ENCODE measurements at places on chromosomes 7 and 10.

- no peak for DNase-seq
Measured at GRCh38 chr7:159113056-159113455, 31.6 kb downstream of the VIPR2 start.

- no peak for DNase-seq
Measured at GRCh38 chr10:93600446-93601145, 439 bp downstream of the RBP4 start.

DNA sequence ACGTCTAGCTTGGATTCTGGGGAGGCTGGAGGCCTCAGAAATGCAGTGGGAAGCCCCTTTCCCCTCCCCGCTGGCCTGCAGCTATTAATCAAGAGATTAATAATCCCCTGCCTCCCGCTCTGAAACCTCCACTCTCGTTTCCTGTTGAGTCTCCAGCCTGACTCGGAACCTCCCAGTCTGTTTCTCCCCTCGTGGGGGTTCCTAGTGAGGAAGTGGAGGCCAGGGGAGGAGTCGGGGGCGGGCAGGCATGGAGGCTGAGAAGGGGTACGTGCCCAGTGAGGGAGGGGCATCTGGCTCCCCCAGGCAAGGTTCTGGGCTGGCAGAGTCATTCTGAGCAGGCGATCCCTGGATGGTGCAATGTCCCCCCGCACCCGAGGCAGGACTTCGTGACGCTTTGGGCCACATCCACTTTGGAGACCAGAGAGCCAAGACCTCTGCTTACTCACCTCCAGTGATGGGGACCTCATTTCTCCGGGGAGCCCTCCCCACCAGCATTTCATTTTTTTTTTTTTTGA lies 73.6 kb downstream of the COL26A1 start:
- no peak for DNase-seq

GRCh38 chr10:13632440-13632839 lies 45.7 kb downstream of the PRPF18 start:
- DNase-seq: no peak

DNA sequence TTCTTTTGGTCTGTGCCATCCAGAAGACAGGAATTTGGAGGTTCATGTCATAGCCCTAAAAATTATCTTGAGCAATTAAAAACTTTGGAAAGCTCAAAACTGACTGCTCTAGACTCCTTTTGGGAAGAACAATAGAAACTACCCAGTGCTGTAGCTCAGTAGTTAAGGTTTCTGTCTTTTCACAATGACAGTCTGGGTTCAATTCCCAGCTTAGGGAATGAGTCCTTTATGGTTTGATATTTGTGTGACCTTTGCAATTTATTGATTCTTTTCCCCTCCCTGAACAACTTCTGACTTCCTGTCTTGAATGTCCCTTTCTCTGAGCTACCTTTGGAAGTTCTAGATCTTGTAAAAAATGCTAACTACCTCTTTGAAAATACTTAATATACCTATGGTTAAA lies 603.3 kb upstream of the IGFBP3 start:
- no peak for DNase-seq

DNA sequence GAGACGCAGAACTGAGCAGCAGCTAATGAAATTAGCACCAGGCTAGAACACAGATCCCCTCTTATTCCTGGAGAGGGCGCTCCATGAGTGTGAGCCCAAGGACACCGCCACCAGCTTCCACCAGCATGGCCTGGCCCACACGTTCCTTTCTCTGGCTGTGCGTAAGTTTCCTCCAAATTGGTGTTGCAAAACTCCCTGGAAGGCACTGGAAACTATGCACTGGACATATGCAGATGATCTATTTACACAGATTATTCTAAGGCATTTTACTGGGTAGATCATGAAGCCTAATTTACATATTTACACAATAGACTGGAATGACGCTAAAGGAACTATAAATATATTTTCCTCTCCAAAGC lies 455.6 kb upstream of the FOXK1 start:
- DNase-seq: no peak

- no peak for DNase-seq
Measured at GRCh38 chr7:40403703-40404476, 269.1 kb downstream of the SUGCT start.

DNA sequence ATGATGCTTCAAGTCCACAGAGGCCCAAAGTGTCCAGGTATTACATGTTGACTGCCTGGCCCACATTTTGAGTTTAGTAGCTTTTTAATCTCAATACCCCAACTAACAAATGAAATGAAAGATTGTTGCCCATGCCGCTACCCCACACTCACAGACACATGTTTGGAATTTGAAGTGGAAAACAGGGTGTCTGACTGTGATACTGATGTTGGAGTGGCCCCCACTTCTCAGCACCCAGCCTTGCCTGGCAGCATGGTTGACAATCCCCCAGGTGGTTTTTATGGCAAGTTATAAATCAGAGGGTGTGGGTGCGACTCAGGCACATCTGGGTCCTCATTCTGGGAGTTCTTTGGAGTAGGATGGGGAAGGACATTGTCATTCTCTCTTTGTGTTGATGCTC lies 314.7 kb upstream of the ZNF32 start:
- no peak for DNase-seq

- peak; percentile 57 for DNase-seq
Measured at GRCh38 chr10:96642973-96643372, 56.2 kb upstream of the TM9SF3 start.

GRCh38 chr10:35349389-35349915 lies 13.1 kb downstream of the CCNY start:
- DNase-seq: no peak

- DNase-seq: no peak
Measured at GRCh38 chr10:100223879-100224278, 5.5 kb downstream of the CHUK start.

- DNase-seq: no peak
Measured at GRCh38 chr7:71637578-71637977, 505.6 kb downstream of the GALNT17 start.

GRCh38 chr10:42981358-42982236 lies 95.3 kb upstream of the RET start:
- DNase-seq: no peak

- no peak for DNase-seq
Measured at GRCh38 chr7:5997210-5997808, 11.5 kb downstream of the PMS2 start.

DNA sequence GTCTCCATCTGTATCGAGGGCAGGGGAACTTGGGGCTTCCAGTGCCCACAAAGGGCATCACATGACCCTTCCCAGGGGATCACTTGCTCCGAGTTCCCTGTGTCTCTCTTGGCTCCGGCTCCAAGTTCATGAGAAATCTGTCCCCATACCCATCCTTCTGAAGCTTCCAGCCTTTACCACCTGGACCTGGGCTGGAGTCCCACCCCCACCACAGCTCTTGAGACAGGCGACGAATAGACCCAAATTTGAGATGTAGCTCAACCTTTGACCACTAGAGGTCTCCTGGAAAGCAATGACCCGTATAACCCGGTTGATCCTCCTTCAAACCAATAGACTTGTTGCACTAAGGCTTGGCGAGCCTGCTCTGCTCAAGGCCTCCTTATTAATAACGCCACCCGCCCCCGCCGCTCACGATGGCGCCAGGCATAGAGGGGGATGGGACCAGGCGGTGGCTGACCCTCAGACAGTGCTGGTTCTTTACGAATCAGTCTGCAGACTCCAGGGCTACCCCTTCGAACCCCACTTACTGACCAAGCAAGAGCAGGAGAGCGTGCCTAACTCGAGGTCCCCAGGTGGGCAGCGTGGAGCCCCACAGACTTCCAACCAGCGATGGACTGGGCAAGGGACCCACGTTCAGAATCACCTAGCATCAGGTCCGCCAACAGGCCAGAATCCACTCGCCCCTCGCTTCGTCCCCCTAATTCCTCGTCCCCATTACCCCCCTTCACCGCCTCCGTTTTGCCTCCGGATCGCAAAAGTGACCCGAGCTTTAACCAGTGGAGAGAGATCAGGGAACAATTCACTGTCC lies 4.4 kb upstream of the ARID5B start:
- DNase-seq: no peak

DNA sequence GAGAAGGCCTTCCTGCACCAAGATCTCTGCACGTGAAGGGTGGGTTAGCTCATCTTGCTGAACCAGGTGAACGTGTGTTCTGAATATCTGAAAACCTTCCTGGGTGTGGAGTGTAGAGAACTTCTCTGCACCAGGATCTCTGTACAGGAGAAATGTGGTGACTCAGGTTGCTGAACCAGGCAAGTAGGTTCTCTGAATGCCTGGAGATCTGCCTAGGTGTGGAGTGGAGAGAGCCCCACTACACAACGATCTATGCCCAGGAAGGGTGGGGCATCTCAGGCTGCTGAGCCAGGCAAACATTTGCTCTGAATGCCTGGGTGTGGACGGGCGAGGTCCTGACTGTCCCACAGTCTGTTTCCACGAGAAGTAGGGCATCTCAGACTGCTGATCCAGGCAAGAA lies 1002.3 kb upstream of the KCND2 start:
- DNase-seq: no peak

GRCh38 chr7:140297192-140297591 lies 101.1 kb downstream of the SLC37A3 start:
- no peak for DNase-seq

DNA sequence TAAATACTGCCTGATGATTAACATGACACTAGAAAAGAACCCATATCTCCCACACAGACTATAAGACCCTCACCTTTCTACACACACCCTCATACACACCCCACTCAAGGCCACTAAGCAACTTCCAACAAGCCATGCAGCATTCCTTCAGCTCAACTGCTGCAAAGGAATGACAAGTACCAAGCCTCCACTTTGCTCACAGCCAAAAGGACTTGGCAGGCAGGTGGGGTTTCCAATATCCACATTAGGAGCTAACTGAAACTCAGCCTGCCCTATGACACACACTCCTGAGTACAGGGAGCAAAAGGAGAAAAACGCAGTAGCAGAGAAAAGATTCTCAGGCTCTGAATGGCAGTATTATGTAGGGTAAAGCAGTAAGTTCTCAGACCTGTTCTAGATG lies 13.4 kb downstream of the USP54 start:
- peak; percentile 48 for DNase-seq

- no peak for DNase-seq
Measured at GRCh38 chr7:47475880-47476227, 106.1 kb downstream of the TNS3 start.

- no peak for DNase-seq
Measured at GRCh38 chr10:50373821-50374501, 122.6 kb upstream of the ASAH2 start.

DNA sequence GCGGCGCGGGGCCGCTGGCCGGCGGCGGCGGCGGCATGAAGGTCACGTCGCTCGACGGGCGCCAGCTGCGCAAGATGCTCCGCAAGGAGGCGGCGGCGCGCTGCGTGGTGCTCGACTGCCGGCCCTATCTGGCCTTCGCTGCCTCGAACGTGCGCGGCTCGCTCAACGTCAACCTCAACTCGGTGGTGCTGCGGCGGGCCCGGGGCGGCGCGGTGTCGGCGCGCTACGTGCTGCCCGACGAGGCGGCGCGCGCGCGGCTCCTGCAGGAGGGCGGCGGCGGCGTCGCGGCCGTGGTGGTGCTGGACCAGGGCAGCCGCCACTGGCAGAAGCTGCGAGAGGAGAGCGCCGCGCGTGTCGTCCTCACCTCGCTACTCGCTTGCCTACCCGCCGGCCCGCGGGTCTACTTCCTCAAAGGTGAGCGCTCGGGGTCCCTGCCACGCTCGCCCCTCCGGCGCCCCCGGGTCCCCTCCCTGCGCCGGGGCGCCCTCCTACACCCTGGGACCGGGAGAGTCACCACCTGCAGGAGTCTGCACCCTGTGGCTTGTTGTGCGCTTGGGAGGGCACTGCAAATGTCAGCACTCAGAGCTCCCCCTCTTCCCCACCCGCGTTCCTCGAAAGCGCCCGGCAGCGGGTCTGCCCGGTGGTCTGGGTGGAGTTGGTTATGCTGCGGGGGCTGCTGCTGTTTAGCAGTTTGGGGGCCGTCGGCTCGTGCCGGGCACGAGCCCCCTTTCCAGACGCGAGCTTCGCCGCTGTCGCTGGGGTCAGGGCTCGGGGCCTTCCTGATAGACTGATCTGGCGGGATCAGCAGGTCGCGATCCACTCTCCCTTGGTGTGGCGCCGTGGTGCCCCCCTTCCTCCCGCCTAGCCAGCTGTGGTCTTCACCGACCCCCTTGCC lies 627 bp downstream of the DUSP5 start:
- no peak for DNase-seq

GRCh38 chr10:34475274-34475646 lies 339.8 kb downstream of the PARD3 start:
- DNase-seq: no peak

DNA sequence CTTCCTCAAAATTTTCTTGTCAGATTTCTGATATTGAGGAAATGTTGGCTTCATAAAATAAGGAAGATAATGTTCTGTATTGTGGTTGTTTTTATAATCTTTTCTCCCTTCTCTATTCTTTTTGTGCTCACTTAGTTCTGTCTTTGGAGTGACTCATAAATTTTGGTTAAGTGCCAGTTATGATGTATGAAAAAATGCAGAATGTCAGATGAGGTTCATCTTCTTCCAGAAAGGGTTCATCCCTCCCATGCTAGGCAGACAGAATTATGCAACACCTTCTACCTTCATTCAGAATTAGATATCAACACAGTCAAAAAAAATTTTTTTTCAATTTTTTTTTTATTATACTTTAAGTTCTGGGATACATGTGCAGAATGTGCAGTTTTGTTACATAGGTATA lies 36.6 kb upstream of the CYP2C19 start:
- DNase-seq: no peak

GRCh38 chr7:100029596-100029995 lies 14.2 kb downstream of the ZKSCAN1 start:
- no peak for DNase-seq

DNA sequence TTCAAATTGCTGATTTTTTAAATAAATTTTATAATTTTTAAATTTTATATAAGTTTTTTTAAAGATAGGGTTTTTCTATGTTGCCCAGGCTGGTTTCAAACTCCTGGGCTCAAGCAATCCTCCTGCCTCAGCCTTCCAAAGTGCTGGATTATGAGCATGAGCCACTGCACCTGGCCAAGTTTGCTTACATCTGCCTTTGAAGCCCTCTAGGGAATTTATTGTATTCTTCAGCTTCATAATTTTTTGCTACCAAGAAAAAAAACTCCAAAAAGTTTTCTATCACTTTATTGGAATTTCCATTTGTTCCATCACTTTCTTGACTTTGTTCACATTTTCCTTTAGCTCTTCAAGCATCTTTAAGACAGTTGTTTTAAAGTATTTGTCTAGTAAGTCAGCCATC lies 3.8 kb upstream of the POLD2 start:
- DNase-seq: no peak

GRCh38 chr10:86958116-86958900 lies at the start of gene SNCG:
Gene SNCG (plus strand): TSS chr10:86958599. CDS start chr10:86958698, 99 bp downstream.
- no peak for DNase-seq

Measured in C1 segment of cervical spinal cord (tissue), 14 donors.